ENCODE measurements at places on chromosomes 7 and 10. TPM values are rescaled to one million over a fixed set of nuclear protein-coding genes. Genes with fewer than 3 reads are reported as not detected.

Gene ATRNL1
- not detected for total RNA-seq

Gene PLAC9
- total RNA-seq, result 2.0 TPM

Gene ZCCHC24
- total RNA-seq, result 40.7 TPM

Gene ZNF485
- total RNA-seq, result 1.2 TPM

DNA sequence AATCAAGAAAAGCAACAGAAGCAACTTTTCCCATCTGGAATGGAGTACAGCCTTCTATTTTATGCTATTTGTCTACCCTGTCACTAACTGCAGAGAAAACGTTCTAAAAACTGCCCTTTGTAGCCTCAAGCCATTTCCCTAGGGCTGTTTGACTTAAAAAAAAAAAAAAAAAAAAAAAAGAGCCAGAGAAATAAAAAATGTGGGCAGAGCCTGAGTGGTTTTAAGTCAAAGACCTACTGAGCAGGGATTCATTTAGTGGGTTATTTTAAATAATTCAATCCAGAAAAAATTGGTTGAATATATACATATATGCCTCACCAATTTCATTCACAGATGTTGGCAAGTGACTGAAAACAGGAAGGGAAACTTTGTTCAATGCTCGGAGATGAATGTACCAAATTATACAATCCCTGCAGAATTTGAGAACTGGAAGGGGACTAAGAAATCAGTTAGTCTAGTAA lies 75.2 kb downstream of the PPP1R3C start:
- no peaks in the 10 kb centered on the region for H3K36me3 ChIP-seq
- 0 out of 2 replicates have a peak, but pooled peaks cover 4% of the 10 kb centered on the region for H3K4me1 ChIP-seq
- H3K27me3 ChIP-seq, result no peaks in the 10 kb centered on the region
- no peak overlapping the region for H3K4me3 ChIP-seq
- no peak overlapping the region for H3K27ac ChIP-seq
- DNase-seq, result no peak
